Stimulated activated CD4-positive, alpha-beta T cell treated with anti-CD3 and anti-CD28 coated beads, Interleukin-1b, Interleukin-23, amount 100 ng/mL, for 1 hour (primary cell): ENCODE measurements at places on chromosomes 1 and 21.

DNA sequence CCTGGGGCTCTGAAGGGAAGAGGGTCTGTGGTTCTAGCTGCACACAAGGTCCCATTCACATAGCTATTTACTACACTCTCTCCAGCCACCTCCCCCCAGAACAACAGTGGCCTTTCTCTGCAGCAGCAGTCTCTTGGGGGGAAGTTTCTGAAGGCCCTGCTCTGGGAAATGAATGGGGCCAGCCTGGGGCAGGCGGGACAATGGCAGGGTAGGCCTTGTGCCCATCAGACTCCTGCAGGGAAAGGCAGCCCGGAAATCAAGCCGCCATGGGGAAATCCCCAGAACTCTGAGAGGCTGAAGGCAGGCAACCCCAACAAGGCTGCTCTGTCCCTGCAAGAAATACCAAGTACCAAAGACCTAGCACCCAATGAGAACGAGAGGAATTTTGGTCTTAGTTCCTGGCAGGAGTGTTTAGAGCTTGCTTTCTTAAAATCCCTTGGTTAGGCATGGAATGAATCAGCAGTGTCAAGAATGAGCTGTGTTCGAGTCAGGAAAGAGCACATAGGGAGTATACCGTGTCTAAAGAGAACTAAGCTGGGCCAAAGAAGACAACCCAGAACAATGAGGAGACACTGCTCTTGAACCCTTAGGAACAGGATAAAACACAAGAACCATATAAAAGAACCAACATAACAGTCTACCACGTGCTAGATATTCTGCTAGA lies 11.3 kb downstream of the ARHGEF11 start:
- DNase-seq = no peak

DNA sequence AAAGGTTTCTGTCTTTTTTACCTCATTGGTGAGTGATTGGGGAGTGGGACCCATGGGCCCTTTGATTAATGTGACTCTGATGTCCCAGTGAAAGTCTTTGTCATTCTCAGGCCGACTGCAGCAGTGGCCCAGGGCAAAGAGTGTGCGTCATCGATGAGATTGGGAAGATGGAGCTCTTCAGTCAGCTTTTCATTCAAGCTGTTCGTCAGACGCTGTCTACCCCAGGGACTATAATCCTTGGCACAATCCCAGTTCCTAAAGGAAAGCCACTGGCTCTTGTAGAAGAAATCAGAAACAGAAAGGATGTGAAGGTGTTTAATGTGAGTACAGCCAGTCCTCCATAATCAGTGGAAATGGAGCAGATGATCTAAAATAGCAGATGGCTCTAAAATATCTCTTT lies 19.4 kb downstream of the NTPCR start:
- no peak for DNase-seq

DNA sequence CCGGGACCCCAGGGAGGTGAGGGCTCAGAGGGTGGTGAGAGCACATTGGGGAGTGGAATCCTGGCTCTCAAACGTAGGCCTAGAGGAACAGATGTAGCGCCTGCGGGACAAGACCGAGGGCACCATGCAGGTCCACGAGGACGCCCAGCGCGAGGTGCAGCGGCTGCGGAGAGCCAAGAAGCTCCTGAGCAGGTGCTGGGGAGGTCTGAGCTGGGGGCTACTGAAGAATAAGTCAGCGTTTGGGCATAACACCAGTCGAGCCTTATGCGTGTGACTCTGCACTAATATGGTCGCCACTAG lies 2.6 kb upstream of the NBPF3 start:
- no peak for DNase-seq

DNA sequence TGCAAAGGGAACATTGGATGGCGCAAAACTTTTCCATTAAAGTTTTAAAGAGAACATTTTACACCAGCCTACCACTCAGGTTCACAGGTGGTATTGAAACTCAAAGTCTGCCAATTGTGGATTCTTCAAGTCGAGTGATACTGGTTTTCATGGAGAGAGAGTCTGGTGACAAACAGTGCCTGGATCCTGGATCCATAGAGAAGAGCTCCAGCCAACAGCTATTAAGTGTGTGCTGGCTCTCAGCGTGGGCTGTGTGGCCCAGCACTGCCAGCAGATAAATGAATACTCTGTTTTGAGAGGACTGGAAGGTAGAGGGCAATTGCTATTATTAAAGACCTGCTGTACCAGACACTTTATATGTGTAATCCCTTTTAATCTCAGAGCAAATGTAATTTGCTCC lies 118.9 kb upstream of the SYT6 start:
- DNase-seq = no peak

DNA sequence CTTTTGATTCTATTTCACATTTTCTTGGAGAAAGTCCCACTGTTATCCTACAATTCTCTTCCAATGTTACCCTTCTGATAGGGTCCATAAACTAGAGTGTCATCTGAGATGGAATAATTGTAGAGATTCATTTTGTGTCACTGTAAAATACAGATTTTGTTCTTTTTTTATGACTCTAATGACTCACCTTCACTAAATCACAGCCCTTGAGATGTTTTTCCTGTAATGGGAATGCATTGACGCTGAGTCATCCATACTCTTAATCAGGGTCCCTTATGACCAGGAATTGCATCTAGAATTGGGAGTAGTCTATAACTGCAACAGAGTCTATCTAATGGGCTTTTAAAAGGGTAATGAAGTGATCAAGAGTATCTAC lies 315.5 kb downstream of the TGFB2 start:
- no peak for DNase-seq

DNA sequence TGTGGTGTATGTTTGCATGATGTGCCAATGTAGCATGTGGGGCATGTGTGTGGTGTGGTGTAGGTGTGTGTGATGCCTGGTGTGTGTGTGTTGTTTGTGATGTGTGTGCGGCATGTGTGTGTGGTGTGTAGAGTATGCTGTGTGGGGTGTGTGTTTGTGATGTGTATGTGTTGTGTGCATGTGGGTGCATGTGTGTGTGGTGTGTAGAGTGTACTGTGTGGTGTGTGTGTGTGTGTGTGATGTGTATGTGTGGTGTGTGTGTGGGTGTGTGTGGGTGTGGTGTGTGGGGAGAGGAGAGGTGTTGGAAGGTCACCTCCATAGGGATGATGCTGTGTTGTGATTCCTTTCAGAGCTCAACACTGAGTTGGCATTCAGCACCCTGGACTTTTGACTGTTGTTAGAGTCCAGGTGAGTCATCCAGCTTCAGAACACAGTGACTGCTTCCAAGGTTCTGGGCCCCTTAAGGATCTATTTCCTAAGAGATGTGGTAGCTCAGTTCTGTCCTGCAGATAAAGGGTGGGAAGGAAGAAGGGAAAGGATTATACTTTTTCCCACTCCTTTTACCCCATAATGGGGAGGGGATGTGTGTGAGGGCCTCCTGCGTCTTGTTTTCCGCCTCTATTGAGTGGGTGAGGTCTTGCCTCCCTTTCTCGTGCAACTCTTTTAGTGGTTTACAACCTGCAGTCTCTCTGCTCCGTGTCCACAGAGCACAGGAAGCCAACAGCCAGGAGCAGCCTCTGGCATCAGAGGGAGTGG lies 47.6 kb downstream of the RHOU start:
- no peak for DNase-seq

GRCh38 chr1:206954459-206955342 lies 8.4 kb upstream of the PIGR start:
- DNase-seq = no peak

GRCh38 chr1:205976708-205977401 lies 26.3 kb downstream of the RAB7B start:
- no peak for DNase-seq

GRCh38 chr1:41541592-41541952 lies 57.1 kb upstream of the EDN2 start:
- no peak for DNase-seq

GRCh38 chr21:36145259-36145658 lies 10.4 kb downstream of the CBR3 start:
- no peak for DNase-seq

GRCh38 chr1:89887713-89888112 lies 66.9 kb downstream of the LRRC8D start:
- no peak for DNase-seq

DNA sequence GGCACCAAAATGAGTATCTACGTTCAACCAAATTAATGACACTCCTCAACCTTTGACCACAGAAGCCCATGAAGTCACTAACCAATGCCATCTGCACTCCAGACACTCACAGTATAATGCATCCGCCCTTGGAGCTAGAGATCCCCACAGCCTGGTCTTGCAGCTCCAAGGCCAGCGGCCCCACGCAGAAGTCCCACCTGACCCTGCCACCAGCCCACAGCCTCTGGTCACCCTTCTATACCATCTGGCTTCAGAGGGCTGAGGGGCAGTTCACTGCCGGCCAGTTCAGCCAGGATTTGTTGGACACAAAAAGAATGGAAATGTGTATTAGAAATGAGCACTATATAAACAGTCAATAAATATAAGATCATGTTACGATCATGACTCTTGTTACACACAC lies 211.2 kb downstream of the RRAGC start:
- DNase-seq = no peak

DNA sequence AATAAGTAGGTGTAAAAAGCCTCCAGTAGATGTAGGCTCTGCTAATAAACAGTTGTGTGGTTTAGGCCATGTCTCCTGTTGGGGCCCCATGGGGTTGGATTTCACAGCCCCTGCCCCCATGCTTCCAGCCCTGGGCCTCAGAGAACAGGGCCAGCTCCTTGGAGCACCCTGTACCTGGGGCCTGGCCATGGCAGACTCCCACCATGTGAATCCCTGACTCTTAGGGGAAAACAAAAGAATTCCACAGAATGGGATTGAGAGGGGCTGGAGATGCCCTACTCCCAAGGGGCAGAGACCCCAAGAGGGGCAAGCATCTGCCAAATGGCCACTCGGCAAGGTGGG lies 11.5 kb downstream of the LRP8 start:
- DNase-seq = no peak

GRCh38 chr1:226542623-226543103 lies 5.9 kb upstream of the STUM start:
- no peak for DNase-seq

- no peak for DNase-seq
These were observed 38.0 kb downstream of the WDR4 start for GRCh38 chr21:42841156-42841915.

- no peak for DNase-seq
These were observed 95.5 kb upstream of the RALGPS2 start for GRCh38 chr1:178629252-178630154.

GRCh38 chr1:92882819-92883218 lies 51.0 kb downstream of the RPL5 start:
- DNase-seq = no peak

- peak; percentile 57 for DNase-seq
These were observed 9.3 kb downstream of the MAP3K6 start for GRCh38 chr1:27357281-27358037.

DNA sequence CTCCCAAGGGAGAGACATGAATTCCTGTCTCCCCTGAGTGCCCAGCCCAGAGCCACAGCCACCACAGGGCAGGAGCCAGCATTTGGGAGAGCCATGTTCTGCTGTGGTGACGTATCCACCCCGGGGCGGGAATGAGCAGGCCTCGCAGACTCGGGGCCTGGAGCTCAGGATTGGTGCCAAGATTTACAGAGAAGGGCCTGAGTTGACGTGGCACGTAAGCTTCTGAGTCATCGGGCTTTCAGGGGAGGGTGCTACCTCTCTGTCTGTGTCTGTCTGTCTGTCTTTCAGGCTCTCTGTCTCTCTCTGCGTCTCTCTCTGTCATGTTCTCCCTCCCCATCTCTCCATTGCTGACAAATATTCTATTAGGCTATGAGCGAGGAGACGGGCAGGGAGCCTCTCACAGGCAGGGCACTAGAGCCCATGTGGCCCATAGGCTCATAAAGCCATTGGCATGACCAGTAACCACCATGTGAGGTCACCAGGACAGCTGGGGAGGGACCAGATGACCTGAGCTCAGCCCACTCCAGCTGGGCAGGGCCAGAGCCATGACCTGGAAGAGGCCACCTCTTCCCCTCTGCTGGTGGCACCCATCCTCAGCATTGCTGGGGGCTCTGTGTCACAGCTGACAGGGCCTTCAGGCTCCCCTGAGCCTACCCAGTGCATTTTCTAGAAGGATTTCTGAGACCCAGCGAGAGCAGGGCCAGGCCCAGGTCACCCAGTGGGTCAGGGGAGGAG lies 300.0 kb upstream of the VAMP3 start:
- no peak for DNase-seq

GRCh38 chr1:192580351-192580962 lies 4.9 kb downstream of the RGS1 start:
- no peak for DNase-seq

DNA sequence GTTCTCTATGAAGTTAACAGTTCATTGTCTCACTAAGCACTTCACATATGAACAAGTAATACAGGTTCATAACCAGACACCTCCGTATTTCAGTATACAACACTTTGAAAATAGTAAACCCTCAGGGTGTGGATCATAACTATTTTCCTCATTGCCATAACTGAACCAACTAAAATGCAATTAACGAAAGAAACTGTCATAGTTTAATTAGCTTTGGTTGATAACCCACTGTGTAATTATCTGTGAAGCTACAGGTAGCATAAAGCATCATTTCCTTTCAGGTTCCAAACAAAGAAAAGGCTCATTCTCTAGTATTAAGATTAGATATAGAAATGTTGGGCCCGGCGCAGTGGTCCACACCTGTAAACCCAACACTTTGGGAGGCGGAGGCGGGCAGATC lies 58.5 kb downstream of the EIF4G3 start:
- DNase-seq = no peak

- no peak for DNase-seq
These were observed 35.5 kb downstream of the HSD3B1 start for GRCh38 chr1:119542492-119542946.

DNA sequence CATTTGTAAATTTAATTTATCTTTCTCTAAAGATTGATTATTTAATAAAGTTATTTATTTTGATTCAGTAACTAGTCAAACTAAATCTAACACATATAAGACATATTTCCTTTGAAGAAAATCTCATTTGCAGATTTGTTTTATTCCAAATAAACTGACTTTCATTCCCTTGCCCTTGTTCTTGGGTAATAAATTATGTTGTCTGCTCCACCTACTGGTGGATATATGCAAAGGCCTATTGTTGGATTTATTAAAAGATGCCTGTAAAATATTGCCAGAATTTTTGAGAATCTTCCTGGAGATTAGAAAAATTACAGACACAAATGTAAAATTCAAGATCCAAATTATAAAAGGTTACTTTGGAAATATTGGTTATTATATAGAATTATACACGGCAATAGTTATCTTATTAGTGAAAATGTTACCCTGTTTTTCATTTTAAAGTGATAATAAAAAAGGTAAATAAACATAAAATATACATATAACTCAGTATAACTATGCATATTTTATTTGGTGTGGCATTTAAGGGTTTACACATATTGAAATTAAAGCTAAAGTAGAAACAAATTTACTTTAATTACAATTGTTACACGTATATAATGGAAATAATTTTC lies 116.1 kb downstream of the SPATA17 start:
- no peak for DNase-seq

DNA sequence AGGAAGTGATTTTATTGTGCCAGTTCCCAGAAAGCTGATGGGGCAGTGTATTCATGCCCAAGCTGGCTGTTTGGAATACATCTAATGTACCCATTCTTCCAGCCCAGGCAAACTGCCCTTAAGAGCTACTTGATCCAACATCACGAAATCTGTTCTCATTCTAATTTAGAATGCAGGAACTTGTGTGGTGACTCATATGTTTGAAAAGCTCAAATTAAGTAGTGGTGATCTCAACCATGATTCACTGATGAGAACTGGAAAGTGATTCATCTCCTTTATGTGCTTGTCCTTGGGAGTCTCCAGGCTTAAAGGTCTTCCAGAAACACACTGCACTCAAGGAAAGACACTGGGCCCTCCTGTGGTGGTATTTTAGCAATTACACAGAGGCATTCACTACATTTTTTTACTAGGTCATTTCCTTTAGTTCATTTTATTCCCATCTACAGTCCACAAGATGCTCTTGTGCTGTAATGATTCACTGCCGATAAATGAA lies 65.4 kb downstream of the RPE65 start:
- DNase-seq = no peak
